Esophagus muscularis mucosa (tissue), 4 donors: ENCODE measurements at places on chromosomes 12 and 14. TPM values are rescaled to one million over a fixed set of nuclear protein-coding genes. Genes with fewer than 3 reads are reported as not detected.

The TMBIM6 gene
- total RNA-seq: 228 TPM

DNA sequence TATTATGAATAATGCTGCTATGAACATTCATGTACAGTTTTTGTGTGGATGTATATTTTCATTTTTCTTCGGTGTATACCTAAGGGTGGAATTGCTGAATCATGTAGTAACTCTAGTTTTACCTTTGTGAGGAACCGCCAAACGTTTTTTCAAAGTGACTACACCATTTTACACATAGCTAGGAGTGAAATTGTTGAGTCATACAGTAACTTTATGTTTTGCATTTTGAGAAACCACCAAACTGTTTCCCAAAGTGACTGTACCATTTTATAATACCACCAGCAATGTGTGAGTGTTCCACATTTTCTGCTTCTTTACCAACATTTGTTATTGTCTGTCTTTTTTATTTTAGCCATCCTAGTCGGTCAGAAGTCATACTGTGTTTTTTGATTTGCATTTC, 3.1 kb upstream of the TPH2 start:
- H3K36me3 ChIP-seq: no peaks in the 10 kb centered on the region
- DNase-seq: no peak
- H3K27me3 ChIP-seq: peaks cover 6% of the 10 kb centered on the region
- H3K4me3 ChIP-seq: no peak overlapping the region

The PIK3C2G gene
- 1.2 TPM for total RNA-seq

The PGF gene
- 18.5 TPM for total RNA-seq

DNA sequence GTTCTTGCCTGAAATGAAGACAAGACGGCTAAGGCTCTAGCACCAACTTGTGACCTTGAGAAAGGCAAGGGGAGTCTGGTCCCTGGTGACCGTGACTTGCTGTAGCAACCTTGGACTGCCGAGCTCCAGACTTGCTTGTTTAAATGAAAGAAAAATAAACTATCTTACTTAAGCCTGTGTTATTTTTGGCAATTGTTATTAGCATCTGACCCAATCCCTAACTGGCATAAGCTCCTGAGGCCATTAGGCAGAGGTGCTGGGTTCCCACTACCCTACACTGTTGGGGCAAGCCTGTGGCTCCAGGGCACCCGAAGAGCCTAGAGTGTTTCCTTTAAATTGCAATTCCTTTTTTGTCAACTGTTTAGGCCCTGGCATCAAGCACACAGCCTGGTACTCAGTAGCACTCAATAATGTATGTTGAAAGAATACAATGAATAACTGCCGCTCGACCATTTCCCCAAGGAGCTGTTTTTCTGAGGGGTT, 106.9 kb upstream of the HIF1A start:
- peak; percentile 68 for DNase-seq
- peaks cover 50% of the 10 kb centered on the region for H3K4me1 ChIP-seq
- H3K4me3 ChIP-seq: no peak overlapping the region
- H3K27me3 ChIP-seq: no peaks in the 10 kb centered on the region
- peak overlapping the region; percentile 84 for H3K27ac ChIP-seq

- no peak for DNase-seq
- H3K36me3 ChIP-seq: no peaks in the 10 kb centered on the region
- no peak overlapping the region for H3K4me3 ChIP-seq
- H3K4me1 ChIP-seq: no peaks in the 10 kb centered on the region
Measured at GRCh38 chr12:4153343-4153892, 120.1 kb upstream of the CCND2 start.

GRCh38 chr12:70556179-70556869, 80.9 kb downstream of the PTPRB start:
- peaks cover 6% of the 10 kb centered on the region for H3K4me1 ChIP-seq
- no peak overlapping the region for H3K27ac ChIP-seq
- H3K4me3 ChIP-seq: no peak overlapping the region
- H3K36me3 ChIP-seq: peaks cover 70% of the 10 kb centered on the region

- no peak for DNase-seq
- no peak overlapping the region for H3K4me3 ChIP-seq
- H3K27me3 ChIP-seq: no peaks in the 10 kb centered on the region
- H3K27ac ChIP-seq: no peak overlapping the region
Measured at GRCh38 chr12:6559500-6559899, 3.7 kb upstream of the IFFO1 start.

The METAP2 gene
- 76.2 TPM for total RNA-seq

DNA sequence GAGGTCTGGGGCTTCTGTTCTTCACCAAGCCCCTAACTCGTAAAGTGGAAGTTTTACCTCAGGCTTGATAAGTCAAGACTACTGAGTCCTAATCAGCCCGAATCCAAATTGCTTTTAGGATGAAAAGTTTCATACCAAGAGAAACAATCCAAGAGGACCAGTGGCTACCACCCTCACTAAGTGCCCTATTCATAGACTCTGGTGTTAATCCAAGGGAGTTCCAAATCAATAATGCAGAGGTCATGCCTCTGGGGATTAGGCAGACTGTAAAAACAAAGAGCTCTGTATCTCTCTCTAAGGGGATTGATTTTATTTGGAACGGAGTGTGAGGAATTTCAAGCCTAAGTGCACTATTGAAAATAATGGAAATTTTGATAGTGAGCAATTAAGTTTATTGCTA, 76.3 kb upstream of the LMNTD1 start:
- H3K4me1 ChIP-seq: no peaks in the 10 kb centered on the region
- DNase-seq: no peak
- H3K27me3 ChIP-seq: no peaks in the 10 kb centered on the region
- no peak overlapping the region for H3K4me3 ChIP-seq
- no peaks in the 10 kb centered on the region for H3K36me3 ChIP-seq

DNA sequence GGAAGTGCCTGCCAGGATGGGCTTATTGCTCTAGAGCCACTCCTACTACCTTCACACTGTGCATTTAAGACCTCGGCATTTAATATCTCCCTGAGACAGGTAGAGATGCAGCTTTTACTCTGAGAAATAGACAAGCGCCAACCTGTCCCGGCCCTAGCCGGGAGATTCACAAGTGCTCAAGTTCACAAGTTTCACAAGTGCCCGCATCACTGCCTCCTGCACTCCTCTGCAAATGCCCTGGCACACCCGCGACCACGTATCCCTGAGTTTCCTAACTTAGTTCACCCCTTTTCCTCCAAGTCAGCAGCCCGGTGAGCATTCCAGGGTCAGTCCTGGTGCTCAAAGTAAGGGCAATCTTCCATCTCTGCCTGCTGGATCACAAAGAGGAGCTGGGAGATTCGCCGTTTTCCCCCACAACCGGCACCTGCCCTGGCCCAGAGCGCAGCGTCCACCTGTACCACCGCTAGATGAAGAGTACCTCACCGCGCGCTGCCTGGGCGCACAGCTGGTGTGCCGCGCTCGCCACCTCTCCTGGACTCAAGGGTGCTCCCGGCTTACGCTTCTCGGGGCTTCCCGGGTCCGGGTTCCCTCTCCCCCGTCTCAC, 5.0 kb upstream of the SLC38A4 start:
- H3K27ac ChIP-seq: no peak overlapping the region
- H3K4me3 ChIP-seq: peak overlapping the region; percentile 45
- H3K36me3 ChIP-seq: no peaks in the 10 kb centered on the region
- DNase-seq: no peak
